Right renal cortex interstitium (tissue), 3 donors: ENCODE measurements at places on chromosomes 7 and 10. TPM values are rescaled to one million over a fixed set of nuclear protein-coding genes. Genes with fewer than 3 reads are reported as not detected.

GRCh38 chr7:139713061-139713460 is 64.7 kb downstream of the HIPK2 start:
- DNase-seq, result no peak

DNA sequence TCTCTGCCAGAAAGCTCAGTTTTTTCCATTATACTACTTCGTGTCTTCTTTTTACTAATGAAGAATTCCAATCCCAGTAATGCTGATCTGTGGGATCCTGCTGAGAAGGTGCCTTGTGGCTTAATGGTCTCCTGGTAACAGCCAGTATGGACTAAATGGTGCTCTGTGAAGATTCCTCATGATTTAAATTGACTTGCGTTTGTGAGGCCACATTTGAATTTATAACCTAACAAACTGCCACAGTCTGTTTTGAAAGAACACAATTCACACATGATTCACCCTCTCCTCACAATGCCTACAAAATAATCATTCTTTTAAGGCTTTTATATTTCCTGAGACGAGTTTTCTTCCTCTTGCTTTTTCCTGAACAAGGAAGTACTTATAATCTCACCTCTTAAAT is 140.0 kb downstream of the MBL2 start:
- DNase-seq, result no peak

The SCRN1 gene
- polyA plus RNA-seq, result 71.1 TPM

DNA sequence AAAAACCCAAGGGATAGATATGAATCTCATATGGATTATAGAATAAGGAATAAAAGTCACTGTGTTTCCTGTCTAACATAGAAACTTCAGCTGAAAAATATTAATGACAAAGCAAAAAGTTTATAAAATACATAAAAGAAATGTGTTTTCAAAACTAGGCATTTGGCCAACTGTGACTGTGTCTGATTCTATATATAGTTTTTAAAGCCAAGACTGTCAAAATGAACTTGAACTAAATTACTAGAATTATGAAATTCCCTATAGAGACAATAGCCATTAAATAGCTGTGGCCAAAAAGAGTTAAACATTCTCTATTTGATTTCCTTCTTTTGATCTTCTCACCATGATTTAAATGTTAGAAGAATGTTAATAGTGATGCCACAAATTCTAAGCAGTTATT is 311.2 kb upstream of the SEMA3D start:
- peak; percentile 4 for DNase-seq

DNA sequence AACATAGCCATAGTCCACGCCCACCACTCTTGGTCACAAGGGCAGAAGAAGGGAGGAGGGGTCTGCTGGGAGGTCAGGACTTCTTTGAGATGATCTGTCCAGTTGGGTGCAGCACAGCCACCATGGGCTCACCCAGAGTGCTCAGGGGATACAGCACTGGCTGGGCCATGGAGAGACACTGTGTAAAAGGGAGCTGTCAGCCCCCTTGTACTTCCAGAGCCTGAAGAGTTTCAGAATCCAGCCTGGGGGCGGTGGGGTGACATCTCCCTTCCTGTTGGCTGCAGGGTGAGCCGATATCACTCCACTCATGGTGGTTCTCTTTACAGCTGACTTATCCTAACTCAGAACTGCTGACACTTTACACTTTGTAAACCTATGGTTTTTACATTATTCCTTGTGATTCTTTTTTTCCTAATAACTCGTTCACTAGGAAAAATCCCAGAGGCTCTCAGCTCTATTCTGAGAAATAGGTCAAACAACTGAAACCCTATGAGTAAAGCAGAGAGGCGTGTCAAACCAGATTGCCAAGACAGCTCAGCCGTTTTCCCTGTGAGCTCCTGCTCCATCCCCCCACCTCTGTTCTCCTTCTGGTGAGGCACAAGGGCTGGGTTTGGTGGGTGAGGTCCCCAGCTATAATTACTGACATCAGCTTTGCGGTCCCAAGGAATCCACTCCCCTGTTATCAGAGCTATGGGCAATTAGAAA is 3.2 kb upstream of the MRPS24 start:
- no peak for DNase-seq

DNA sequence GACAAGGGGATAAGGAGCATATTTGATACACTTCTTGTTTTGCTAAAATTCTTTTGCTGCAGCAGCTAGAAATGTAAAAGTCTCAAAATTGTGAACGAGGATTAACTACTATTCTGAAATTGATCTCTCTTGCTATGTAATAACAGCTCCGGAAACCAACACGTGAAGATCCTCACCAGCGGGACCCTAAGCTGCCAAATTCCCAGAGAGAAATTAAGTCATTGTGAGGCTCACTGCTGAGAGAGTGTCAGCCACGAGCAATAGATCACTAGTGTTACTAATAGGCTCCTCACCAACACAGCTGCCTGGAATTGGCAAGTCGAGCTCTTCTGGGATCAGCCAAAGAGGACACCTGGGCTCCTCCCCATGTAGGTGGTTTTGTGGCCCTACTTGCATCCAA is 5.6 kb upstream of the VWA2 start:
- no peak for DNase-seq
